Activated naive CD4-positive, alpha-beta T cell treated with anti-CD3 and anti-CD28 coated beads, Interleukin-2, amount 10 ng/mL, durations not matched to agents 7 days and 5 days (primary cell): ENCODE measurements at places on chromosomes 2 and 18.

DNA sequence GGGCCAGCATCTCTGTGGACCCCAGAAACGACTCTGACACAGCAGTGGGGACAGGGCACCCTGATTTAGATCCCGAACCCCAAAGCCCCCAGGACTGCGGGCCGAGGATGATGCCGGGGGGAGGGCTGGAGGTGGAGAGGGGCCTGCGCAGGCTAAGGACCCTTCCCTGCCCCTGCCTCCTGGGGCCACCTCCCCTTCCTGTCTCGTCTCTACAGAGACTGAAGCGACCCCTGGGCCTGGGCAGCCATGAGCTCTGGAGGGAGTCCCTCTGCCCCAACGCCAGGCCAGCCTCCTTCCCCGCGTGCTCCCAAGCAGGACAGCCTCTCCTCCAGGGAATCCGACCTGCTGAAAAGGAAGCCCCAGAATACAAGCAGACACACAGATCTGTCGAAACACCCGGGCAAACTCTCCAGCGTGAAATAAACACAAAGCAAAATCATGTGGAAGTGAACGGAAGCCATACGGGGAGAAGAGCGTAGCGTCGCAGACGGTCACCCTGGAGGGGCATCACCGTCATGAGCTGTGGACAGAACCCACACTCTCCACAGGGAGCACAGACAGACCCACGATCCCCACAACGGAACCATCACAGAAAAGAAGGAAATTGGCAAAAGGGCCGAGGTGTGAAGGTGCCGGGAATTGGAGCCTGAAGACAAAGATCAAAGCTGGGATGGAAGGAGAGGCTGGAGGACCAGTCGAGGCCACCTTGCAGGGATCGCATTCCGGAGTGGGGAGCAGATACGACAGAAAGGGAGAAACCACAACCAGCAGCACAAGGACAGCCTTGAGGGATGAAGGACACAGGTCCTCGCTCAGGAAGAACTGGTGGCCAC, 51.0 kb upstream of the CTDP1 start:
- no peak for DNase-seq

GRCh38 chr2:56260415-56260814, 76.6 kb downstream of the CCDC85A start:
- no peak for DNase-seq

- DNase-seq, result no peak
Measured at GRCh38 chr2:204069804-204070203, 133.2 kb downstream of the ICOS start.

DNA sequence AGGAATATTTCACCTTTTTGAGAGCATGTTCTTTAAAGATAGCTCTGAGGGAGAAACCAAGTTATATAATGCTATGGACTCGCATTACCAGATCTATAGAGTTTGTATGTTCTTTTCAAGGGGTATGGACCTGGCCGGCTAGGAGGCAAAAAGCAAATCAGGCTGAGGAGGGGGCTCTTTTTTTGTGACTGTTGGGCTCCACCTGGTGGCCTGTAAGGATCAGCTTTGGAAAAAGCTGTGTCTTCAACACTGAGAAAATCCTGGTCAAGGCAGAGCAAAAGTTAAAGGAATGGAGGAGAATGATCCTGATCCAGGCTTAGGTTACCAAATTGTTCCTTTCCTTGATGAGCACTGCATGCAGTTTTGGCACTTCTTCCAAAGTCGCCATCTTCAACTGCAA, 180.5 kb downstream of the DIS3L2 start:
- peak; percentile 49 for DNase-seq

- DNase-seq, result no peak
Measured at GRCh38 chr18:21997207-21998143, 171.9 kb upstream of the GATA6 start.

DNA sequence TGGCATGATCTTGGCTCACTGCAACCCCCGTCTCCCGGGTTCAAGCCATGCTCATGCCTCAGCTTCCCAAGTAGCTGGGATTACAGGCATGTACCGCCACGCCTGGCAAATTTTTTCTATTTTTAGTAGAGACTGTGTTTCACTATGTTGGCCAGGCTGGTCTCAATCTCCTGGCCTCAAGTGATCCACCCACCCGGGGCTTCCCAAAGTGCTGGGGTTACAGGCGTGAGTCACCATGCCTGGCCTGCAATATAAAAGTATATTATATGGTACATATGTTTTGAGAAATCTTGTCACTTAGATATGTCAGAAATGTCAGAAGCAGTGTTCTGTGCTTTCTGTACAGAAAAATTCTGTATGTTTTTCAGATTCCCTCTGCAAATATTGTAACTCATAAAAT, 19.2 kb upstream of the XPO1 start:
- no peak for DNase-seq

- no peak for DNase-seq
Measured at GRCh38 chr2:10190255-10190654, 67.7 kb downstream of the RRM2 start.

DNA sequence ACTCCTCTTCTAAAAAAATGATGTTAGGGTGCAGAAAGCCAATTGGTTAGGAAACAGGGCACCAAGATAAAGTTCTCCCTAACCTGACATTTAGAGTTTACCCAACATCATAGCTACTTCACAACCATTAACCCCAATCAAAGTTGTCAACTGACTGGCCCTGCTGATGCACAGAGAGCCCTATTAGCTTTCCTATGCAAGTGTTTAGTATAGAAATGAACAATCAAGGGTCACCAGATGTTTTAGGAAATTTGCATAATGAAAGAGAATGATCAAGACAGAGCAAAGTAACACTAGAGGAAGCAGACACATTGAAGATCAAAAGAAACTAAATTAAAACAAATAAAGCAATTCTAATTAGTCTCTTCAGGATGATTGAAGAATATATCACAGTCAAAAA, 64.2 kb upstream of the DCC start:
- no peak for DNase-seq

- peak; percentile 100 for DNase-seq
Measured at GRCh38 chr2:44168681-44169154, at the start of gene PPM1B. Gene PPM1B, plus strand, starts transcription at chr2:44168875. Its CDS starts 32,325 bp downstream, at chr2:44201200.

DNA sequence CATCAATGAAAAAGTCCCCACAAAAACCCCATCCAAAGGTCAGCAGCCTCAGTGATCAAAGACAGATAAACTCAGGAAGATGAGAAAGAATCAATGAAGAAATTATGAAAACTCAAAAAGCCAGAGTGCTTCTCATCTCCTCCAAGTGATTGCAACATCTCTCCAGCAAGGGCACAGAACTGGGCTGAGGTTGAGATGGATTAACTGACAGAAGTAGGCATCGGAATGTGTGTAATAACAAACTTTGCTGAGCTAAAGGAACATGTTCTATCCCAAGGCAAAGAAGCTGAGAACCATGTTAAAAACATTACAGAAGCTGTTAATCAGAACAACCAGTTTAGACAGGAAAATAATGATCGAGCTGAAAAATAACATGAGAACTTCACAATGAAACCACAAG, 442.8 kb upstream of the SYT4 start:
- DNase-seq, result no peak

DNA sequence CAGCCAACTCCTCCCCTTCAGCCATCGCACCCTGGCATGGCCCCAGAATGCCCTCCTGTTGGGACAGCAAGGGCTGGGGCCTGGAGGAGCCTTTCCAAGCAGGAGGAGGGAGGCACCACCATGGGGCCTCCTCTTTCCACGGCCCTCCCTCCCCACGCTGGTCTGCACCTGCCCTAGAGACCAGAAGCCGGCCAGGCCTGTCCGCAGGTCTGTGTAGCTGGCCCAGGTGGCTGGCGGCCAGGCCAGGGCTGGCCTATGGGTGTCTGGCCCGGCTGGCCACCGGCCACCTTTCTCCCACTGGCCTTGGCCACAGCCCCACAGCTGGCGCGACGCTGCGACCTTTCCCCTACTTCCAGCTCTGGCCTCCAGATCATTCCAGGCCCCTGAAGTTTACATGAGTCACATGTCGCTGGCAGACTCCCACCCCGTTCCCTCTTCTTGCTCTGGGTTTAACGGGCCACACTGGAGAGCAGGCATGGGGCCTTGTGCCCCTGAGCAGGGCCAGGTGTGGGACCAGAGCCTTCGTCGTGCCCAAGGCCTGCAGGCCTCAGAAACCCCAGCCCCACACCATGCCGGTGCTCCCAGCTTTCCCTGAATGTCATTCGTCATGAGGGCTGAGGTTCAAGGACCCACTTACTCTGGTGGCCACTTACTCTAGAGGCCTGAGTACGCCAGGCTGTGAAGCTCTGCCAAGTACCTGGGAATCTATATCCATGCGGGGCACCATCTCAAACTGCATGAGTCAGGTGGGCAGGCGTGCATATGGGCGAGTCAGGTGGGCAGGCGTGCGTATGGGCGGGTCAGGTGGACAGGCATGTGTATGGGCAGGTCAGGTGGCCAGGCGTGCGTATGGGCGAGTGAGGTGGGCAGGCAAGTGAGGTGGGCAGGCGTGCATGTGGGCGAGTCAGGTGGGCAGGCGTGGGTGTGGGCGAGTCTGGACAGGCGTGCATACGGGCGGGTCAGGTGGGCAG, 33.3 kb upstream of the KLF11 start:
- no peak for DNase-seq

GRCh38 chr2:171675810-171676345, 11.4 kb upstream of the DYNC1I2 start:
- no peak for DNase-seq

DNA sequence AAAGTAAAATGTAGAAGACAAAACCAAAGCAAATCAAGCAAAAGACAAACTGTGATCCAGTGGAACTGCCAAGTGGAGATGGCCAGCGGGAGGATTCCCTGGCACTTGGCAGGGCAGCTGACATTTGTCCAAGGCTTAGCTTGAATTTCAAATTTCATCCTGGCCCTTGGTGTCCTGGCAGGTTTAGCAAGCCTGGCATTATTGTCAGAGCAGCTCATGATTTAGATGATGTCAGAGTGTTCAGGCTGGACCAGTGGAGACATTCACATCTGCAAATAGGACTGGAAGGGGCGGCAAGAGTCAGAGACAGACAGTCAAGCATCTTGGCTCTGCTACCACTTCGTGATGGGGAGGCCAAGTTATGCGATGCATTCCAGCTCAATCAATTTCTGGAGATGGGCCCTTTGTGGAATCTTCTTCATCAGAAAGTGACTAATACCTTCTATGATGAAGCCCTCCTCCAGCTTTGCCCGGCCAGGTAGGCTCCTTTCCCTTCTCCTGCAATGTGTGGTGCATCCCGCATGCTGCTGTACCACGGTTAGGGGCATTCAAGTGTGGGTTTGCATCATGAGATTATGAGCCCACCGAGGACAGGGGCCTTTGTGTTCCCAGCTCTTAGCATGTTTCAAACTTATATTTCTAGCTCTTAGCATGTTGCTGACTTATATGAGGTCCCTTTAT, 199.7 kb downstream of the ANKRD30B start:
- no peak for DNase-seq

DNA sequence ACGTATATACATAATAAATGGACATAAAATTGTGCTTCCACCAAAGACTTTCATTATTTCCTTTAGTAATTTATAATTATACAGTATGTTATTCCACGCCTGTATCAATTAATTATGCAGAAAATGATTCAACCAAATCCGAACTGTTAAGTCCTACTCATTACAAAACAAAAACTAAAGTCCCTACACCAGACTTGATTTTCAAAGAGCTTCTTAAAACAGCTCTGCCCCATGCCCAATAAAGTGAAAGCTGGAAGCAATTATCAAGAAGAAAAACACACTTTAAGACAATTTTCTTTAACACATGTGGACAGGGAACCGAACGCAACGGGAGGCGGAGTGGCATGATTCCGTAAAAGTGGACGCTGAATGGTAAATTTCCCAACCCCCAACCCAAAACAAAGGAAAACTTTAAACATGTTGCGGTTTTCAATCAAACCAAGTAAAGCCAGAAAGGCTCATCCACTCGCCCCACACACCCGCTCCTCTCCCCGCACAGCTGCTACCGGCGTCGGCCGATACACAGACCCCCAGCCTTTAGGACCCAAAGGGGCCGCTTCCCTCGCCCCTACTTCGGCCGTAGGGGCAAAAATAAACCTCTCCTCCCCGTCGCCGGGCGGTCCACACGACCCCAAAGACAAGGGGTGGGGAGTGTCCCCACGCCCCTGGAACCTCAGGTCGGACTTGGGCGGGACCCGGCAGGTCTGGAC, 705 bp downstream of the YES1 start:
- no peak for DNase-seq

GRCh38 chr18:62721839-62722795, 6.8 kb downstream of the PHLPP1 start:
- no peak for DNase-seq

- no peak for DNase-seq
Measured at GRCh38 chr2:3681625-3682024, 21.8 kb upstream of the DCDC2C start.

GRCh38 chr2:64860276-64860885, 128.8 kb upstream of the SLC1A4 start:
- no peak for DNase-seq

- DNase-seq, result no peak
Measured at GRCh38 chr2:185785156-185785555, 46.6 kb downstream of the FSIP2 start.

DNA sequence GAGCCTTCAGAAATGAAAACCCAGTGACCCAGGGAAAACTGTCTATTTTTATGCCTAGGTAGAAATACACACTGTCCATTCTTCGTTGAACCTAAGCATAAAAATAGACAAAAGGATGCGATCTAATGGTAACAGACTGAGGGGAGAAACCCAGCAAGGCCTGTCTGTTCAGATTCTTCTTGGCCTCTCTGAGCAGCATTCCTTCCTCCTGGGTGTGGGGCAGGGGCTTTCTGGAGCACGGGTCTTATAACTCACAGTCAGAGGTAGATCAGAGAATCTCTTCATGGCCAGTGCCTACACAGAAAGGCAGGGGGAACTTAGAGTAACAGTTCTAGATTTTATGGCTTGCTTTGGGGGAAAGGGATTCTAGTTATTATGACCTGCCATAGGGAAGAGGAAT, 56.0 kb downstream of the PKDCC start:
- no peak for DNase-seq

DNA sequence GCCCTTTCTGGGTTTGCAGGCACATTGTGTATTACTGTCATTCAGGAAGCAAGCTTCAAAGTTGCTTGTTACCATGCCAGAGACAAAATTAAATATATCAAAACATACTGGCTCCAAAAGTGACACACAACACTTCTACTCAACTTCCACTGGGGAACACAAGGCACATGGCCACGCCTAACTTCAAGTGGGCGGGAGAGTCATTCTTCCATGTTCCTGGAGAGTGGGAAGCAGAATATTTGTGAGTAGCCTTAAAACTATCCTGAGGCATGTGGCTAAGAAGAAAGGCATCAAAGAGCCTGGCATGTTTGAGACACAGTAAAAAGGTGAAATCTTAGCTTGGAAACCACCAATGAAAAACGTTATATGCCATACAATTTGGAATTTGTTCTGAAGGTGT, 90.5 kb upstream of the TACR1 start:
- DNase-seq, result no peak
